CD4-positive, alpha-beta T cell treated with Interleukin-4 for 1 hour (primary cell): ENCODE measurements at places on chromosomes 4 and X.
A peak's percentile ranks its signal among the peaks of the same experiment; 100 is the strongest.

DNA sequence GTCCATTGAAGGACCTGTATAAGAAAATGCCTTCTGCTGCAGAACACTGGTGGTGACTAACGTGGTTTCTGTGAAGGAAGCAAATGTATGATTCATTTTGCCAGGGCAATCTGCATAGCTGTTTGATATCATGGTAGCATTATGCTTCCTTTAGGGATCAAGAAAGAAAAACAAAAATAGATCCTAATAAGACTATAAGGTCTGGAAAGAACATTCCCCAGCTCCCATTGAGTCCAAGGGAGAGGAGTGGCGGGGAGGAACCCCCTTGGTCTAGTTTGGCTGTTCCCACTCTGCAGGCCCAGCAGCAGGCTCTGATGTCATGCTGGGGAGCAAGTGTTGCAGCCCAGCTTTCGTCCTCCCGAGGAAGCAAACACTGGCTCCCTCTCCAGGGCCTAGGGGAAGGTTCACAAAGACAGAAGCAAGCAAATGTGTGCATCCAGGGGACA lies 154.5 kb upstream of the GALNT7 start:
- no peak for DNase-seq

GRCh38 chr4:82733636-82734035 lies 65.0 kb downstream of the SCD5 start:
- no peak for DNase-seq

GRCh38 chrX:17788439-17788838 lies 51.1 kb downstream of the SCML1 start:
- peak; percentile 36 for DNase-seq

GRCh38 chr4:121799208-121799823 lies 1.8 kb upstream of the EXOSC9 start:
- no peak for DNase-seq

DNA sequence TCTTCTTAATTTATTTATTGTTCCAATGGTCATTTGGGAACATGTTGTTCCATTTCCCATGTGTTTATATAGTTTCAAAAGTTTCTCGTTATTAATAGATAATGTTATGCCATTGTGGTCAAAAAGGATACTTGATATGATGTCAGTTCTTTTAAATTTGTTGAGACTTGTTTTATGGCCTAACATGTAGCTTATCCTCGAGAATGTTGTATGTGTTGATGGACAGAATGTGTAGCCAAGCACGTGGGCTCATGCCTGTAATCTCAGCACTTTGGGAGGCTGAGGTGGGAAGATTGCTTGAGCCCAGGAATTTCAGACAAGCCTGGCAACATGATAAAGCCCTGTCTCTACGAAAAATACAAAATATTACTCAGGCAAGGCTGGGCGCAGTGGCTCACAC lies 168.5 kb upstream of the USP38 start:
- DNase-seq: no peak

GRCh38 chrX:46913667-46914066 lies 1.4 kb downstream of the JADE3 start:
- DNase-seq: no peak

DNA sequence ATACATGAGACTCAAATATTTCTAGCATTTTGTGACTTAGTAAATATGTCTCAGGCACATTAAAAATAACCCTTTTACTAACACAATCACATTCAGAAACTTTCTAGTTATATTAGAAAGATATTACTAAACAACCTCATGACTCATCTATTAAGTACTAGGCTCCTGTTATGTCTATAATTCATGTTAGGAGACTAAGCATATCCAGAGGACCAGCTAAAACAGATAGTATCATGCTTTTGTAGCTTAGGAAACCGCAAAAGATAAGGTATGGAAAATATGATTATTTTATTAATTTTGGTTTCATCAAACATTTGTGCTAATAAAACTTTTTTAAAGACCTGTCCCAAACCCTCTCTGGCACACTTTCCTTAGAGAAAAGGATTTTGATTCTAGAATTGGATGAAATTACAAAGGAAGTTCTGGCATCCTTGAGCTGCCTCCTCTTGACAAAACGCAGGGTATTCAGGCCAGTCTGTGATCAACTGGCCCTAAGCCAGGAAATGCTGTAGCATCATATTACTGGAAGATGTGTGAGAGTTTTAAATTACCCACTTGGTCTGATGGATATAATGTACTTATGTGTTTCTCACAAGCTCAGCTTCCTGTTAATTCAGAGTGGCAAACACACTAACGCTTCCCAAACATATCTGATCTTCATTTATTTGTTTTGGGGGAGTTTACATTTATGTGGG lies 60.4 kb downstream of the NRK start:
- no peak for DNase-seq

DNA sequence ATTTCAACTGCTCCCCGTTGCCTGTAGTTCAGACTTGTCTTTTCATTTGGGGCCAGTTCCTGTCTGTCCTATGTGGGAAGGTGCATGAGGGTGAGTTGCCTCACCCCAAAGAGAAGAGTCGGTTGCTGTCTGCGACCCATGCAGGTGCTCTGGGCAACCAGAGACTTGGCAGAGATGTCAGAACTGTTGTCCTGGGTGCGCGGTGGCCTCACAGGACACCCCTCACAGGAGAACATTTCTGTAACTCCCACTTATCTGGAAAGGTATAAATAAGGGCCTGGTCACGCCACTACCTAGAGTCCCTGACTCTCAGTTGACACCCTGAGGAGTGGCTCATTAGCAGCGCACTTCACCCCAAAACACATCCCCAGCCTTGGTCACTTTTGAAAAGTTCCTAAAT lies 9.7 kb upstream of the NAT8L start:
- peak; percentile 9 for DNase-seq

DNA sequence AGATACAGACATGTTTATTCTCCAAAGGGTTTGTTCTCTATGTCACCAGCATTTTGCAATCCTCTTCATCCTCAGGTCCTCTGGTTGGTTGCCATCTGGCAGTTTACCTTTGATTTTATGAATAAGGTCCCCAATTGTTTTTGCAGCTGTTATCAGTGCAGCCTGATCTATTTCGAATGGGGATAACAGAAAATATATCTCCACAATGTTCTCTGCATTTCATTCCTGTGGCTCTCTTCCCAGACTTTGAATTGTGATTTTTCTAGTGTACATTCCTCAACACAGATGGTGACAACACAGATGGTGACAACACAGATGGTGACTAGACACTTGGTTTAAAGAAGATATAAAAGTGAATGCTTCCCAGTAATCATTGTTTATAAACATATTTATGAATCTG lies 74.1 kb downstream of the FBXO8 start:
- DNase-seq: no peak

- DNase-seq: no peak
Observed at GRCh38 chrX:40152741-40153344, 55.1 kb upstream of the BCOR start.

DNA sequence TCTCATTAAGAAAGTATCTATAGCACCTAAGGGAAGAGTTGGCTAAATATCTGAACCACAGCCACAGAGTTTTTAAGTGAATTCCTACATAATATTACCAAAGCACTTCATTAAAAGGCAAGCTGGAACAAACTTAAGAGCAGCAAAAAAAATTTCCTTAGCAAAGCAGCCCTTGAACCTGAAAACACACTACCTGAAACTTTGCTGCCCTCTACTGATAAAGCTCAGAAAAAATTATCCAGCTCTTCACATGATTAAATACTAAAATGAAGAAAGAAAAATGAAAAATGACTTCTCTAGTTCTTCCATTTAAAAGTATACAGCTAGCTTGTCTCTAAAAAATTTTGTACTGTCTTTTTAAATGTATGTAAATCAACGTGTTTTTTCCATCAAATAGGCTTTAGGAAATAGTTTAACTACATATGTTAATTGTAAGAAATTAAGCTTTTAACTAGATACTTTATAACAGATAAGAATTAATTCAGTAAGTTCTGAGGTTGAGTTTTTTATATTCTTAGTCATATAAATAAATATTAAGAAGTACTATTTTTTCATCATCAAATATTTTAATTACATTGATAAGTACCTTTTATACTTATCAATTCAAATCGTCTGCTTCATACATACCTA lies 156.1 kb downstream of the STPG2 start:
- DNase-seq: no peak

- DNase-seq: no peak
Observed at GRCh38 chr4:151555151-151555945, 146.4 kb downstream of the FHIP1A start.

GRCh38 chr4:40991908-40992307 lies 222.4 kb downstream of the APBB2 start:
- no peak for DNase-seq

- DNase-seq: no peak
Observed at GRCh38 chrX:8684201-8684965, 47.6 kb downstream of the ANOS1 start.

DNA sequence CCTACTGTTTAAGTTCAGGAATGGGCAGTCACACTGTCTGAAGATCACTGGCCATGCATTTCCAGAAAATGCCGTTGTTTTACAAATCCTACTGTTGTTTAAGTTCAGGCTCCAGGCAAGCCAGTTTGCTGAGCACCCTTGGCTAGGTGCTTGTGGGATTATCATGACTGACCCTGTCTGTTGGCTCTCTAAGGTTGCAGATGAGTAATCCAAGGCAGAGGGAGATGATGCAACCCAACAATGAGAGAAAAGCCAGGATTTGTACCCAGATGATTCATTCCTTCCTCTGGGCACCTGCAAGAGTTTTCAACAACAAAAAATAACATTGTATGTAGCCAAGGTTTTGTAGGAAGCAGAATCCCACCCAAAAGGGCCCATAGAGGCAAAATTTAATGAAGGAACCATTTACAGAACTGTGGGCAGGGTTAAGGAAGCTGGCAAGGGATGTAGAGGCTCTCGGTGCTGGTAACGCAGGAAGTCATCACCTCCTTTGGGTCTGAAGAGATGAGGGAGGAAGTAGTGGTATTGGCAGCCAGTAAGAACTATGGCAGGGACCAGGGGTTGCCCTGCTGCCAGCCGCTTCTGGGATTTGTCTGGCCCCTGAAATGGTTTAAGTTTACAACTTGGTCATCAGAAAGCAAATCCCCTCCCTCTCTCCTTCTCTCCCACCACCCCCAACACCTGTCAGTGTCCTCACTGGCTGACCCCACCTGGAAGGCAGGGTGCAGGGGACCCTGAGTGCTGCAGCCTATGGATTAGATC lies 54.8 kb downstream of the MSX1 start:
- no peak for DNase-seq

- no peak for DNase-seq
Observed at GRCh38 chrX:6568031-6568430, 33.1 kb upstream of the VCX3A start.

- no peak for DNase-seq
Observed at GRCh38 chrX:151042842-151043241, 59.7 kb downstream of the HMGB3 start.

DNA sequence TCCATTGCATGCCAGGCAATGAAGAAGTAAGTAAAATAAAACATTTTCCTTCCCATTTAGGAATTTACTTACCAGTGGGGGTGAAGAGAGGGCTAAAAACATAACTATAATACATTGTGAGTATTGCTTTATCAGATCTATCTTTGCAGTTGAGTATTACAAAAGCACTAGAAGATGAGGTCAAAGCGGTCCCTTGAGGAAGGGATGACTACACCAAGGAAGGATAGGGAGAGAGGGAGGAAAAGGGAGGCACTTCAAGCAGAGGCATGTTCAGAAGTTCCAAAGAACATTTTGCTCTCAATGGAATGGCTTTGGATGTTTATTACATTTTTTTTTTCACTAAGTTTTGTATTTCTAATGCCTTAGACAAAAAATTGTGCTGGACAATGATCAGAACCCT lies 127.8 kb downstream of the TET2 start:
- no peak for DNase-seq

DNA sequence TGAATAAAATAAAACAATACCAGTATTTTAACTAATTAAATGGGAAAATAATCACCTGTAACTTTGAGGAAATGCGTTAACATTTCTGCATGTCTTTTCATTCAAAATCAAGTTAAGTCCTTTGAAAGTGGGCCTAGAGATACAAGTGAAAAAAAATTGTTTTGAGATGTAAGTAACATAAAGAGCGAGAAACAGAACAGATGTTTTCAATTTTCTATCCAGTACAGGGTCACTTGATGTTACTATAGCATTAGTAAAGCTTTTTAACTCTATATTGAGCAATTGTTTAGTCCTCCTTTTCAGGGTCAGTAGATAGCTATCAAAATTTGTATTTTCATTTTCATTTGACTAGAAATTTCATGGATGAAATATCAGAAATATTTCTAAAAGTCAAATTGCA lies 761.4 kb downstream of the CCSER1 start:
- DNase-seq: no peak

DNA sequence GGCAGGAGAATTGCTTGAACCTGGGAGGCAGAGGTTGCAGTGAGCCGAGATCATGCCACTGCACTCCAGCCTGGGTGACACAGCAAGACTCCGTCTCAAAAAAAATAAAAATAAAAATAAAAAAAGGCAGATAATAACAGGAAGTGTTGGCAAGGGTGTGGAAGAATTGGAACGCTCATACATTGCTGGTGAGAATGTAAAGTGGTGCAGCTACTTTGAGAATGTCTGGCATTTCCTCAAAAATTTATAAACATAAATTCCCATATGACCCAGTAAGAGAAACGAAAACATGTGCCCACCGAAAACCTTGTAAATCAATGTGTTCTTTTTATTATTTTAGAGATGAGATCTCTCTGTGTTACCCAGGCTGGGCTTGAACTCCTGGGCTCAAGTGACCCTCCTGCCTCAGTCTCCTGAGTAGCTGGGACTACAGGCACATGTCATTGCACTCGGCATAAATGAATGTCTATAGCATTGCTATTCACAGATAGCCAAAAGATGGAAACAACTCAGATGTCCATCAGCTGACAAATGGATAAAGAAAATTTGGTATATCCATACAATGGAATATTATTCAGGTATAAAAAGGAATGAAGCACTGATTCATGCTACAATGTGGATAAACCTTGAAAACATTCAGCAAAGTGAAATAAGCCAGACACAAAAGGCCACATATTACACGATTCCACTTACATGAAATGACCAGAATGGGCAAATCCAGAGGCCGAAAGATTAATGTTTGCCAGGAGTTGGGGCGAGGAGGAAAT lies 63.7 kb upstream of the PLAC1 start:
- no peak for DNase-seq

- no peak for DNase-seq
Observed at GRCh38 chrX:141396536-141396935, 154.2 kb upstream of the SPANXC start.

GRCh38 chr4:71156616-71157015 lies 163.2 kb downstream of the DCK start:
- DNase-seq: no peak

DNA sequence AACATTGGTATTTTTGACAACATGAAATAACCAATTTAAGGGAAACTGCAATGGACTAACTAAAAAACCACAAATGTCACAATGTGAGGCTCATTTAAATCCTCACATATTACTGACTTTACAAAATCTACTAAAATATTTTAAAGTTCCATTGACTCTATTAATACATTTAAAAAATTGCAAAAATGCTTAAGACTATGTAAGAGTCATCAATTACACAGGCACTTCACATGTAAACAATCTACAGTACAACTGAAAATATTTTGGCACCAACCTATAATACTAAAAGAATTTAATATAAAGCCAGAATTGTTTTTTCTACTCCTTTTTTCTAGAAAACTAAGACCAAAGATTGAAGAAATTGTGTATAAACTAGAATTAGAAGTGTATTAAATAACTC lies 76.8 kb upstream of the RBMXL3 start:
- no peak for DNase-seq

- no peak for DNase-seq
Observed at GRCh38 chr4:54863571-54864255, 206.0 kb downstream of the KIT start.
